Foreskin keratinocyte (primary cell): ENCODE measurements at places on chromosomes 3 and 15. TPM values are rescaled to one million over a fixed set of nuclear protein-coding genes. Genes with fewer than 3 reads are reported as not detected.

Gene RAD51
- 19.8 and 22.4 TPM in 2 replicates for total RNA-seq

Gene XCR1
- total RNA-seq, result not detected in 2 replicates

Gene BCL2A1
- total RNA-seq, result not detected in 2 replicates

Gene ADAMTS7
- total RNA-seq, result 0.49 and 1.0 TPM in 2 replicates

Gene C3orf85
- total RNA-seq, result not detected in 2 replicates

Gene TMOD2
- total RNA-seq, result 8.6 and 9.7 TPM in 2 replicates

Gene SNAPC5
- total RNA-seq, result 14.2 and 18.0 TPM in 2 replicates

Gene TXNRD3
- total RNA-seq, result 13.6 and 15.1 TPM in 2 replicates

Gene TIGIT
- total RNA-seq, result not detected in 2 replicates
